ENCODE measurements at places on chromosomes 7 and 10. TPM values are rescaled to one million over a fixed set of nuclear protein-coding genes. Genes with fewer than 3 reads are reported as not detected.
A peak's percentile ranks its signal among the peaks of the same experiment; 100 is the strongest.

TMEM178B gene
- 29.6 TPM for total RNA-seq

ACTA2 gene
- 75.2 TPM for total RNA-seq

NPSR1 gene
- total RNA-seq = not detected

GRCh38 chr10:86775056-86775869 is 18.8 kb downstream of the BMPR1A start:
- DNase-seq = no peak

DNA sequence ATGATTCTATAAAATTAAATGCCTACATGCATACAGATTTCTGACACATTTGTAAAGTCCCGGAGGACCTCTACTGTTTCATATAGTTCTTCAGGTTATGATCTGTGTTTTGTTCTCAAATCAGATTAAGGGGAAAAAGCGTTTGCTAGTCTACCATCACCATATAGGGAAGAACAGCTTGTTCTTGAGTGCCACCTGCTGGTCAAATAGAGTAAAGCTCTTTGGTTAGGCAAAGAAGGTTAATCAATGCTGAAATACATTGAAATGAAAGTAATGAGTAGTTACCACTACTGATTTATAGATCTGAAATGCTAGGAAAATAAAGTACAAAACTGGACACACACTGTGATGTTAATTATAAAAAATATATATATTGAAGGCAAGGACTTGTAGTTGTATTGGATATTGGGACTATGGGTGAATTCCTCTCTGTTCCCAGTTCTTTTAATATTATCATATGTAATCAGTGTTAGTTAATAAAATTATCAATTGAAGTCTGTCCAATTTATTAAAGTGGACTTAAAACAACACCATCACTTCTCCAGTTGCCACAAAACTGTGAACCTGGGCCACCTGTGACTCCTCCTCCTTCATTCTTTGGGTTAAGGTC is 72.6 kb upstream of the PDLIM1 start:
- peak; percentile 24 for DNase-seq

- DNase-seq = no peak
Observed at GRCh38 chr10:20302033-20302432, 485.8 kb downstream of the PLXDC2 start.
